ENCODE measurements at places on chromosomes 2 and 18.
A peak's percentile ranks its signal among the peaks of the same experiment; 100 is the strongest.

GRCh38 chr18:40292985-40293710 lies 1661.9 kb upstream of the PIK3C3 start:
- no peak for ATAC-seq

DNA sequence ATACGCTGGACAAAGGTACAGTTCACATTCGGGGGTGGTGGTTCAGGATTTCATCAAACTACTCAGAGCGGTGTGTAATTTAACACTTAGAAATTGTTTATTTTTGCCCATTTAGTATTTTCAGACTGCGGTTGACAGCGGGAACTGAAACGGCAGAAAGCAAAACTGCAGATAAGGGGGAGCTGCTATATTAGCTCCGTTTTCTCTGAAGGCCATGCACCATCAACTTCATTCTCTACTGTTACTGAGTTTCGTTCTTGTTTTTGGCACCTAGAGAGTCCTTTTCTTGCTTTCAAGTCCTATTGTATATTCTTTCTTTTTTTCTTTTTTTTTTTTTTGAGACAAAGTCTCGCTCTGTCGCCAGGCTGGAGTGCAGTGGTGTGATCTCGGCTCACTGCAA lies 121.5 kb upstream of the SP3 start:
- ATAC-seq: no peak

- ATAC-seq: peak; percentile 93
Measured at GRCh38 chr2:30165050-30165520, 18.3 kb downstream of the YPEL5 start.

GRCh38 chr18:36953047-36953446 lies 124.1 kb downstream of the KIAA1328 start:
- no peak for ATAC-seq

DNA sequence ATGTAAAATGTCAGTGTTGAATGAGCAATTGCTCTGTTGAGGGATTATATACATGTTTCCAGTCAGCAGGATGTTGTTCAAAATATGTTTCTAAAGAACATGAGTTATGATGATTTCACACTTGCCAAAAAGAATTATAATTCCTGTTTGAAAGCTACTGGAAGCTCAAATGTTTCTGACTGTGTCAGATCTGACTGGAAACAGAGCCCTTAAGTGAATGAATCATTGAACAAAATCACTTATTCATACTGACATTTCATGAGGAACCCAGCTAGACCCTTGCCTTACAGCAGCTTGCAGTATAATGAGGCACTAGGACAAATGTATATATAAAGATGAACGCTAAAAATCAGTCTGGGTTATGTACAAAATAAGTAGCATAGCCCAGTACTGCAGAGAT lies 35.4 kb upstream of the ITGAV start:
- no peak for ATAC-seq

DNA sequence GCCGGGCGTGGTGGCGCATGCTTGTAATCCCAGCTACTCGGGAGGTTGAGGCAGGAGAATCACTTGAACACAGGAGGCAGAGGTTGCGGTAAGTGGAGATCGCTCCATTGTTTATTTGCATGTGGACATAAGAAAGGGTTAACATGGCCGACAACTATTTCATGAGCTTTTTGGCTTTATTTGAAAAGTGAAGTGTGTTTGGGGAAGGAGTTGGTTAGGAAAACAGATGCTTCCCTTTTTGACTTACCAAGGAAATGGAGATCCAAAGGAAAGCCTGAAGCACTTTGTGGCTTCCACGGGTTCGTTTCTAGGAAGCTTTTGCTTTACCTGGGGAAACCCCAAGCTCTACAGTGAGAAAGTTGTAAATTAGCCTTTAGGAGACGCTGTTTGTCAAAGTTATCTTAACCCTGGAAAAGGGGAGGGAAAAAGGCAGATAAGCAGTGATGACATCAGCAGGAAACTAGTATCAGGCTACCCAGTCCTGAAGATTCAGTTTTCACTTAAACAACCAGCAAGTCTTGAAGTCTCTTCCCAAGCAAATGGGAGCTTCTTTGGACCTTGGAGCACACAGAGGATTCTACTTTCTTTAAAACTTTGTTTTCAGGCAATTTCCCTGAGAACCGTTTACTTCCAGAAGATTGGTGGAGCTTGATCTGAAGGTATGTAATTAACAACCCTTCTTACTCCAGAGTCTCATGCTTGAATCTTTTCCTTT lies at the start of gene CASP10:
CASP10 (plus strand) TSS at position 492 of the 715 bp plus-strand sequence. CDS start 2,637 bp downstream, outside the sequence.
- peak; percentile 87 for ATAC-seq

GRCh38 chr2:219453671-219454590 lies 19.3 kb downstream of the SPEG start:
- no peak for ATAC-seq

DNA sequence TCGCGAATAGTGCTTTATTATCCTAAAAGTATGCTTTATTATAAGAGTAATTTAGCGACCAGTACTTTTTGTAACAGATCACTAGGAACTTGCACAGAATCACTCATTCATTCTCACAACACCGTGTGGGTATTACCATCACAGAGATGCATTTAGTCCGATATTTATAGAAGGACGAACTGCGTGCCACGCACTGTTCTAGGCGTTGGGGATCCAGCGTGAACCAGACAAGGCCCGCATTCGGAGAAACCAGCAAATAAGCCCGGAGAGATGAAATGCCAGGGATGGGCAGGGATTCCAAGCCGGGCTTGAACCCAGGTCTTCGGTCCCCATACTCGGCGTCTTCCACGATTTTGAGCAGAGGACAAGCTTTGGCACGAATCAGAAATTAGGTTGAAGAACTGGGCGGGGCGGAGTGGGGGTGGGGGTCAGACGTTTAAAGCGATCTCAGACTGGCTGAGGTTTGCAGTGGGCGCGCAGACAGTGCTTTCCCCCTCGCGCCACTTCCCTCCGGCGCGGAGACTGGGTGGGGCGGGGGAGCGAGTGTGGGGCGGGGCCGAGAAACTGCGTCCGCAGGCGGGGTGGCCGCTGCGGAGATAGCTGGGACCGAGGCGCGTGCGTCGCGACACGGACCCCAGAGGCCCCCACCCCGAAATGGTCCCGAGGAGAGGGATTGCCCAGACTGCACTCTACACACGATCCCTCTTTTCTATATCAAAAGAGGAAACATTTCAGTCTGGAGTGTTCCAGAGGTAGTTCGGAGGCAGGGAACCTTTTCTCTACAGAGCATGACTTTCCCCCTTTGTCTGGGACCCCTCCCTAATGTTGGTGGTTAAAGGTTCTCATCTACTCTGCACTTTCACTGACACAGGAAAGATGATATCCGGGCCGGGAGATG lies 1.1 kb upstream of the CXCR4 start:
- peak; percentile 88 for ATAC-seq

- ATAC-seq: no peak
Measured at GRCh38 chr2:102120701-102121159, 21.8 kb upstream of the IL1R1 start.

DNA sequence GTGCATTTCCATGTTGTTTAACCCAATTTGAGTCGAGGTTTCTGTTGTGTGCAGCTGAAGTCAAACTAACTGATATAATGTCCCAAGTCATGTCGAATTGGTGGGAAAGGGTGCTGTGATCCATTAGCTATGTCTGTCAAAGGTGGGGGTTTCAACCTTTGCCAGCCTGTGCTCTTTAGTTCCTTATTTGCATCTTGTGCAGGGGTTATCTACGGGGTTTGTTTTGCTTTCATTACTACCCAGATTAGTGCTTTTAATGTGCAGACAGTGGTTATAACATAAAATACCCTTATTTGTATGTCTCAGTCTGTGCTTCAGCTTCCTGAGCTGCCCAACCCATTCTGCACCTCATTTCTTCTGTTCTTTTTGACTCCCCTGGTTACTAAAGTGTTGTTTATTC lies 271.9 kb upstream of the CXCR4 start:
- ATAC-seq: peak; percentile 89

DNA sequence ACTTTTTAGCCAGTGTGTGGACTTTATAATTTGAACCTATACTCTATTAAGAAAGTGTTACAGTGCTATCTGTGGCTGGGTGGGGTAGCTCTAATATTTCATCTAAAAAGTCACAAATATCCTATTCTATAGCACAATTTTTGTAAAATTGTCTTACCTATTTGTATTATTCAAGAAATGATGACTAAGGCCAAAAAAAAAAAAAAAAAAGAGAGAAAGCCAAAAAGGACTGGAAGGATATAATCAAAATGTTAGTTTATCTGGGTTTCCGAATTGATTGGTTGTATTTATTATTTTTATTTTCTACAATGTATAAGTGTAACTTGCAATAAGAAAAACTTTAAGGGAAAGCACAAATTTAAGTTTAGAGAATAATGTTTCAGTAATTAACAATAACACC lies 5.5 kb downstream of the ARL6IP6 start:
- ATAC-seq: no peak

DNA sequence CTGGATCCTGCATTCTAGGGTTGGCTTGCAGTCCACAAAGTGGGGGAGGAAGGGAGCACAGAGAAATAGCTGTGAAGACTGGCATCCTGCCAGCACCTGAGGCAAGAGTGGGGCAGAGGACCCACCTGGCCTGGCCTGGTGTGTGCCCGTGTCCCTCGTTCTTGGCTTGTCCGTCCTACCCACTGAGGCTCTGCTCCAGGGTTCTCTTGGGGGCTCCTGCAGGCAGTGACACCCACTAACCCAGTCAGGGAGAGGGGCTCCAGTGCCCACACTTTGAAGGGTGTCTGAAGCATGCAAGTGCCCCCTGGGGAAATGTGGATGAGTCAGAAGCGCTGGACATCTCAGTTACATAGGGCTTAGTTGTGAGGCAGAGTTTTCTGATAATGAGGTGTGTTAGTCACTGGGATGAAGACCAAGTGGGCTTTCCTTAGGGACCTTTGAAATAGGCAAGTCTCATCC lies 79.4 kb downstream of the SLC4A3 start:
- ATAC-seq: no peak

GRCh38 chr2:63614983-63615945 lies 26.5 kb downstream of the MDH1 start:
- no peak for ATAC-seq

DNA sequence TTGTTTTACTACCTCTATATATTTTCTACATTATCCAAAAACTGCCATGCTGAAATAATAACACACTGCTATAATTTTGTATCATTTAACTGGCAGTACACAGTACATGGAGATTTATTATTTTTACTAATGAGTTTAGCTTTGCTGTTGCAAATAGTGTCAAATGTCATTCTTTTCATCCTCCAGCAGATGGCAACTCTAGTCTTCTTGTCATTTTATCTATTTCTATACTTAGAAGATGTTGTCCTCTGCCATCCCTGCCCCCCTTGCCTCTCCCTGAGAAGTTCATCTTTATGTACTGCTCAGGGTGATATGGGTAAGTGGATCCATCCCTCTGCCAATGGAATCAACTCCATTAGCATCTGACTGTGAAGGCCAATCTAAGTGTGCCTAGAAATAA lies 21.7 kb upstream of the LRRTM1 start:
- ATAC-seq: no peak

DNA sequence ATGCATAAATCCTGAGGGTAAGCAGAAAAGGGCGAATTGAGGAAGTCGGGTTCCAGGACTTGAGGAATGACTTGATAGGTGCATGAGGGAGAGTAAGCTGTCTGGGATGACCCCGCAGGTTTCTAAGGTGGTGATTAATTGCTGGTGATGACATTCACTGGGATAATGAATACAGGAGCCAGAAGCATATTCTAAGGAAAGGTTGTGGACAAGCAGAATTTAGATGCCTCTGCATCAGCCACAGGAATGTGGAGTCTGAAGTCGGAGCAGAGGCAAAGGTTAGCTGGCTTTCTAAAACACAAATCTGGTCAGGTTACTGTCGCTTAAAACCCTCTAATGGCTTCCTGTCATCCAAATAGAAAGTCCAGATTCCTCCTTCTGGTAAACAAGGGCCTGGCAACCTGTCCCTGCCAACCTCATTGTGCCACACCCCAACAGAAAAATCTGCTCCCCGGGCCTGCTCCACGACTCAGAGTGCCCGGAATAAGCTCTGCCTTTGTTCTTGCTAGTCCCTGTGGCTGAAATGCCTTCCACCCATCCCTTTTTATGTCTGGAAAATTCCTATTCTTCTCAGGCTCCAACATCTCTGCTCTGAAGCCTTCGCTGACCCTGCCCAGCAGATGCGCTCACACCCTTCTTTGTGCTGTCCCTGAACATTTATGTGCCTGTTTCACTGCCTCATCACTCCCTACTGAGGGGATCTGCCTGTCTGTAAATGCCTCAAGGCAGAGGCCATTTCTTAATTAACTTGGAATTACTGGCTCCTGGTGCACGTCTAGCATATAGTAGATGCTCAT lies 11.3 kb upstream of the TMEM214 start:
- ATAC-seq: no peak

GRCh38 chr2:144230448-144231085 lies 289.4 kb downstream of the ZEB2 start:
- no peak for ATAC-seq

- ATAC-seq: no peak
Measured at GRCh38 chr2:240247868-240248720, 107.6 kb upstream of the OTOS start.

GRCh38 chr2:48583961-48584360 lies 33.7 kb upstream of the GTF2A1L start:
- no peak for ATAC-seq

- no peak for ATAC-seq
Measured at GRCh38 chr2:188647430-188648070, 326.6 kb upstream of the COL3A1 start.

DNA sequence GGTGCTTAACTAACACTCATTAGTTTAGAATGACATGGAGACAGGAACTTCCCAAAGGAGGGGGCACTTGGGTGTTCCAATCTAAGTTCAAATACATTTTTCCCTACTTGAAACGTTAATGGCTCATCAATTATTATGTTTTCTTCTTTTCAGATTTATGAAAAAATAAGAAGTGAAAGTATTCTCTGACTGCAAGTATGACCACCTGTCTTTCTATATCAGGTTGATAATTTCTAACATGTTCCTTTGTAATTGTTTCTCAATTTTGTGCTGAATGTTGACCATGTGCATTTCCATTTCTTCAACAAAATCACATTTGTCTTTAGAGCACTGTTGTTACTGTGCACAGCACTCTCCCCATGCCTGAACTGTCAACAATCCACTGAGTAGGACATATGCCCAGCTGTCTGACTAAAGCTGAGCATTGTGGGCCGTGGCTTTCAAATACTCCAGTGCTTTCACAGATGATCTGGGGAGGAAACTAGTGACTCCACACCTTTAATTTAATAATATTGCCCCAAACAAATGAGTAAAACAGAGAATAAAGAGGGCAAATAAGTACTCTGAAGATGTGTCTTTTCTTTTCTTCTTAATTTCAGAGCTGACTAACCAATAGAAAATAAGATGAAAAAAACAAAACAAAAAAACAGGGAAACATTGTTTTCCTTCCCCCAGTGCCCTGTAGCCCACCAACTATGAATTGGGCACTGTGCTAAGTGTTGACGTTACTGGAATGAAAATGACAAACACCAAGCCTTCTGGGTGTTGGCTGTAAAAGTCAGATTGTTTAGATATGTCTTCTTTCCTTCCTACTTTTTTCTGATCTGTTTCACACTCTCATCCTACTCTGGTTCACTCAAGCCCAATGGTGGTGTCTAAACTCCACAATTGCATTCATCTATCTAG lies 16.0 kb downstream of the LANCL1 start:
- ATAC-seq: peak; percentile 41

DNA sequence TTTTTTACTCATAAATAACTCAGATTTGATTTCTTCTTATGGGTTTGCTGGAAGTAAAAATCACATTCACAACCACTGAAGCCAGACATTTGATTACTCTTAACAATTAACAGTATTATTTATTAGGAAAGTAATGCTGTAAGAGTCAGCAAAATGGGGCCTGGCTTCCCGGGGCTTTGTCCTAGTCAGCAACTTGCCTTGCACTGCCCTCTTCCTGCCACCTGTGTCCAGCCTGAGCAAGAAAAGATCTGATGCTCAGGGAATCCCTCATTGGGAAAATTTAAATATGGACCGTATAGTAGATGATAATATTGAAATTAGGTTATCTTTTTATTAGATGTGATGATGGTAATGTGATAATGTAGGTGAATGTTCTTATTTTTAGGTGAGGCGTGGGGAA lies 30.8 kb upstream of the ACYP2 start:
- no peak for ATAC-seq

GRCh38 chr2:236663287-236664101 lies 93.9 kb downstream of the ACKR3 start:
- ATAC-seq: no peak

Data from stimulated activated memory B cell treated with anti-CD40 and anti-IgM and Interleukin-4, amounts not matched to agents 10 μg/mL and 1 μg/mL and 100 μg/mL, for 72 hours (primary cell).